ENCODE measurements at places on chromosomes 2 and 18.

- H3K36me3 ChIP-seq, result no peaks in the 10 kb centered on the region
- peak overlapping the region; percentile 27 for H3K27ac ChIP-seq
- H3K4me3 ChIP-seq, result no peak overlapping the region
- H3K27me3 ChIP-seq, result no peaks in the 10 kb centered on the region
These were observed 11.5 kb upstream of the KYNU start for GRCh38 chr2:142865924-142866323.

DNA sequence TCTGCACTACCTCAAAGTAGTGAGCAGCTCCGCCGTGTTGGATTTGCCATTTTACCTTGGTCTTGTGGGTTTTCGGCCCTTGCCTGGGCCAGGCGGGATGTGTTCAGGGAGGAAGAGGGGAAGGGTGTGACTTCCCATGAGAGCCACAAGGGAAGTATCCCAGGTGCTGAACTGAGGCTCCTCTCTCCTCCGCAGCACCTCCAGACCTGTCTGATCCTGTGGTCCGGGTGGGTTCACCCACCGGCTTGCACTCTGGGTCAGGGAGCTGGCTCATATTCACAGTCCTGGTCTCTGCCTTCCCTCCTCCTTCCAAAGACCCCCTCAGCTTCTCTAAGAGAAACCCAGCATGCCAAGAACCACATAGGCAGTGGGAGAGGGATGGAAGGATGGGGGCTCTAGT is 235.8 kb downstream of the SEPTIN10 start:
- no peaks in the 10 kb centered on the region for H3K27me3 ChIP-seq
- DNase-seq, result no peak
- peaks cover 9% of the 10 kb centered on the region for H3K4me1 ChIP-seq
- no peaks in the 10 kb centered on the region for H3K36me3 ChIP-seq
- no peak overlapping the region for H3K4me3 ChIP-seq

- H3K27ac ChIP-seq, result no peak overlapping the region
- no peaks in the 10 kb centered on the region for H3K27me3 ChIP-seq
- DNase-seq, result no peak
- H3K4me3 ChIP-seq, result no peak overlapping the region
These were observed 96.7 kb downstream of the PMAIP1 start for GRCh38 chr18:59996370-59996966.

DNA sequence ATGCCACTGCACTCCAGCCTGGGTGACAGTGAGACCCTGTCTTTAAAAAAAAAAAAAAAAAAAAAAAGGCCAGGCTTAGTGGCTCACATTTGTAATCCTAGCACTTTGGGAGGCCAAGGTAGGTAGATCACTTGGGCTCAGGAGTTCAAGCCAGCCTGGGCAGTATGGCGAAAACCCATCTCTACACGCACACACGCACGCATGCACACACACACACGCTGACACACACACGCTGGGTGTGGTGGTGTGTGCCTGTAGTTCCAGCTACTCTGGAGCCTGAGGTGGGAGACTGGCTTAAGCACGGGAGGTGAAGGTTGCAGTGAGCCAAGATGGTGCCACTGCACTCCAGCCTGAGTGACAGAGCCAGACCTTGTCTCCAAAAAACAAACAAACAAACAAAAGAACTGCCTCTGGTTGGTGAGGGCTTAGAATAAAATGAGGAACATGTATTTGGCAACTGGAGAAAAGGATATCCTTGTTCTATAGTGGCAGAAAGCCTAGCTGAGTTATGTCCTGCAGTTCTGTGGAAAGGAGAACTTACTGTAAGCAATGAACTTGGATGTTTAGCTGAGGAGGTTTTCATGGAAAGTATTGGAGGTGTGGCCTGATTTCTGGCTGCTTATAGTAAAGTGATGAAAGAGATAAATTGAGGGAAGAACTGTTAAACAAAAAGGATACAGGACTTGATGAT is 34.0 kb downstream of the HAT1 start:
- no peak overlapping the region for H3K4me3 ChIP-seq
- H3K4me1 ChIP-seq, result no peaks in the 10 kb centered on the region
- no peaks in the 10 kb centered on the region for H3K36me3 ChIP-seq
- no peak overlapping the region for H3K27ac ChIP-seq
- no peak for DNase-seq

- no peak for DNase-seq
- no peaks in the 10 kb centered on the region for H3K27me3 ChIP-seq
- H3K36me3 ChIP-seq, result no peaks in the 10 kb centered on the region
- H3K4me3 ChIP-seq, result no peak overlapping the region
- no peak overlapping the region for H3K27ac ChIP-seq
These were observed 99.5 kb downstream of the TMEM163 start for GRCh38 chr2:134619250-134619649.

DNA sequence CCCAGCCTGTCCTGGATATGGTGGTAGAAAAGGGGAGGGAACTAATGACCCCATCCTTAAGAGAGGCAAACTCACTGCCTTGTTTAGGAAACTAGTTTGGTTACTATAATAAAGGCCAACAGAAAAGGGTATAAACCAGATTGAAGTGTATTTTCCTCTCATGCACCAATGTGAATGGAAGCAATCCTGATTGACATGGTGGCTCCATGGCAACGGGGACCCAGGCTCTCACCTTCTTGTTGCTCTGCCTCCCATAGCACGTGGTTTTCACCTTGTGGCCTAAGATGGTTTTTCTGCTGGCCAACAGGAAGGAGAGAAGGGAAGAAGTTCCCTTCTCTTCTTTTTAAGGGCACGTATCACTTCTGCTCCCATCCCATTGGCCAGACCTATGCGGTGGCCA is 67.3 kb upstream of the NRP2 start:
- DNase-seq, result no peak
- no peaks in the 10 kb centered on the region for H3K36me3 ChIP-seq
- no peak overlapping the region for H3K27ac ChIP-seq
- no peaks in the 10 kb centered on the region for H3K4me1 ChIP-seq

GRCh38 chr2:100140582-100140981 is 1.8 kb downstream of the AFF3 start:
- H3K4me3 ChIP-seq, result no peak overlapping the region
- H3K27me3 ChIP-seq, result no peaks in the 10 kb centered on the region
- no peak for DNase-seq
- H3K27ac ChIP-seq, result no peak overlapping the region
- H3K4me1 ChIP-seq, result no peaks in the 10 kb centered on the region

GRCh38 chr2:86078774-86079545 is 26.7 kb downstream of the POLR1A start:
- no peaks in the 10 kb centered on the region for H3K27me3 ChIP-seq
- peaks cover 17% of the 10 kb centered on the region for H3K4me1 ChIP-seq
- no peak overlapping the region for H3K4me3 ChIP-seq
- DNase-seq, result no peak

DNA sequence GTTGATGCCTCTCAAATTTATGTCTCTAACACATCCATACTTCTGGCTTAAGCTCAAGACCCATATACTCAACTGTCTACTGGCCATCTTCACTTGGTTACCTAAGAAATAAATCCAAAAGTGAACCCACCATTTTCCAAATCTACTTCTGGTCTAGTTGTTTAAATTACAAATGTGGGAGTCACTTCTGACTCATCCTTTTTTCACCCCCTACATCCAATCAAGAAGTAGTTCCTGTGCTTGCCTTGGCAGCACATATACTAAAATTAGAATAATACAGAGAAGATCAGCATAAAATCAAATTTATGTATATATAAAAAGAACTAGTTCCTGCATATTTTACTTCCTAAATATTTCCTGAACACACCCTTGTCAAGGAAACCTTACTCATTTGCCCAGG is 53.6 kb downstream of the STRN start:
- H3K4me3 ChIP-seq, result no peak overlapping the region
- no peak for DNase-seq
- no peak overlapping the region for H3K27ac ChIP-seq
- H3K27me3 ChIP-seq, result no peaks in the 10 kb centered on the region
- H3K36me3 ChIP-seq, result no peaks in the 10 kb centered on the region
- H3K4me1 ChIP-seq, result no peaks in the 10 kb centered on the region

GRCh38 chr2:146874260-146874658 is 970.6 kb upstream of the ACVR2A start:
- H3K27me3 ChIP-seq, result no peaks in the 10 kb centered on the region
- H3K36me3 ChIP-seq, result no peaks in the 10 kb centered on the region
- H3K27ac ChIP-seq, result no peak overlapping the region
- H3K4me3 ChIP-seq, result no peak overlapping the region
- no peak for DNase-seq

DNA sequence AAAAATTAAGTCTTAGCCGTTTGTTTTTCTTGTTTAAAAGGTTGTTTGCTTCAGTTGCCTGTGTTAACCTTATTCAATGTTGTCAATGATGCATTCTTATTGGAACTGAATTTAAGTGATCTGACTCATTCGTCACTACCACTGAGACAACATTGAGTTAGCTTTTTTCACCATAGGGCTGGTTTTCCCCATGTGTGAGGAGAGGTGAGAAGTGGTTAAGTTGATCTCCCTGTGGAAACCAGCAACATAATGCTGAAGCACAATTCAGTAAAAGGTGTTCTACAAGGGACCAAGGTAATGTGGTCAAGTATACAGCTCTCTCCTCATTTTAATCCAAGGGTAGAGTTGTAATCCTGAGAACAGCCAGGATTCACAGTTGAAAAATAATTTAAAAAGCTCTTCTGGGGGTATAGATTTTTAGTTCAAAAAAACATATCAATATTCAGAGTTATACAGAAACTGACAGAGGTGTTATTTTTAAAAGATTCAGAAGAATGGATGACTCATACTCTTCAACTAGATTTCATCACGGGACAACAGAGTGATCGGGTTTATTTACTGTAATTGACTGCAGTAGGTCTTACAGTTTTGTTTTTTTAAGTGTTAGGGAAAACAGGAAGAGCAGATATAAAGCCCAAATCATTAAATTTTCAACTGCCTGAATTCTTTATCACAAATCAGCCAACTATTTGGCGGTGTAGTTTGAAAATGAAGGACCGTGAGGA is 12.6 kb downstream of the NOP58 start:
- H3K4me3 ChIP-seq, result no peak overlapping the region
- no peaks in the 10 kb centered on the region for H3K27me3 ChIP-seq
- peaks cover 6% of the 10 kb centered on the region for H3K4me1 ChIP-seq

- no peaks in the 10 kb centered on the region for H3K27me3 ChIP-seq
- DNase-seq, result no peak
- H3K27ac ChIP-seq, result no peak overlapping the region
- no peaks in the 10 kb centered on the region for H3K4me1 ChIP-seq
- H3K4me3 ChIP-seq, result no peak overlapping the region
- H3K36me3 ChIP-seq, result no peaks in the 10 kb centered on the region
These were observed 42.0 kb upstream of the LTBP1 start for GRCh38 chr2:32904751-32905150.

GRCh38 chr2:100940240-100940639 is 61.8 kb upstream of the RPL31 start:
- H3K27ac ChIP-seq, result no peak overlapping the region
- no peaks in the 10 kb centered on the region for H3K4me1 ChIP-seq
- no peaks in the 10 kb centered on the region for H3K27me3 ChIP-seq
- H3K36me3 ChIP-seq, result no peaks in the 10 kb centered on the region
- DNase-seq, result no peak
- H3K4me3 ChIP-seq, result no peak overlapping the region

DNA sequence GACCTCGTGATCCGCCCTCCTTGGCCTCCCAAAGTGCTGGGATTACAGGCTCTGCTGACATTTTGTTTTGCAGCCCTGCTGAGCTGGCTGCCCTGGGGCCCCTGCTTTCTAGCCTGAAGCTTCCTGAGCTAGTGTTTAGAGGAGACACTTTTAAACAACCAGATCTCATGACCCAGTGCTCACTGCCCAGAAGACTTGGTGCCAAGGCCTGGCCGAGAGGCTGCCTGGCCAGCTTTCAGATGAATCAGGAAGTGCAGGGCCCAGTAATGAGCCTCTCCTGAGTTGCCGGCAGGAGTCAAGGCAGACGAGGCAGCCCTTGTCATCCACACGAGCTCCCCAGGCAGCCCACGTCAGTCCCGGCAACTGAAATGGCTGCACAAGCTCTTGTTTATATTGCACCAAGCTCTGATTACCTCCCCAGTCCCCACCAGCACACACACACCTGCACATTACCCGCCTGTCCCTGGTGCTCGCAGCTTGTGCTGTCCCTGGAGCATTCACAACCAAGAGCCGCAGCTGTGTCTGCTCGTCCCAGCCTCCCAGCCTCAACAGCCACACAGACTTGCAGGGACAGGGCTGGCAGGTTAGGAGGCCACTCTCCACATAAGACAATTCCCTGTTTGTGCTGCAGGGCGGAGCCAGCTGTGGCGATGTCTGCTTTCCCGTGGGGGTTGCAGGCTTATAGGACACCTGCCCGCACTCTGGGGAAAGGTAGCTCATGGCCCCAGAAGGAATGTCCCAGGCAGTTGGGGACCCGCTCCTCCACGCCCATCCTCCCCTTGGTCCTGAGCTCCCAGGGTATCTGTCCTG is 331.2 kb upstream of the MYT1L start:
- no peak for DNase-seq
- peaks cover 18% of the 10 kb centered on the region for H3K4me1 ChIP-seq
- no peaks in the 10 kb centered on the region for H3K27me3 ChIP-seq
- no peak overlapping the region for H3K27ac ChIP-seq
- H3K36me3 ChIP-seq, result no peaks in the 10 kb centered on the region

DNA sequence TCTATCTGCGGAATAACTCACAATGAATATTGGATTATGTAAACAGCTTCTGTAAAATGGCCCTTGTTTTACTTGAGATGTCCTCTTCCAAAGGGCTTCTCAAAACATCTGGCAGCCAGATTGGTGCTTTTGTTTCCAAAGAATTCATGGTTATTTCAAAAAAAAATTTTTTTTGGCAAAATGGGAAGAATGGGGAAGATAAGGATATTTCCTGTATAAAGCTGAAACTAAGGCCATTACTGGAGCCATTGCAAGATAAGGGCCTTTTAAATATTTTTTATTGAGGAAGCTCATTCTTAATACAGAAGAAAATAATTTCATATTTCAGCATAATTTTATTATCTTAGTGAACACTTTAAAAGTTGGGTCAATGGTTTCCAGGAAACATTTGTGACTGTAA is 259.1 kb downstream of the GALNT13 start:
- no peaks in the 10 kb centered on the region for H3K36me3 ChIP-seq
- no peaks in the 10 kb centered on the region for H3K4me1 ChIP-seq
- no peaks in the 10 kb centered on the region for H3K27me3 ChIP-seq
- H3K4me3 ChIP-seq, result no peak overlapping the region

DNA sequence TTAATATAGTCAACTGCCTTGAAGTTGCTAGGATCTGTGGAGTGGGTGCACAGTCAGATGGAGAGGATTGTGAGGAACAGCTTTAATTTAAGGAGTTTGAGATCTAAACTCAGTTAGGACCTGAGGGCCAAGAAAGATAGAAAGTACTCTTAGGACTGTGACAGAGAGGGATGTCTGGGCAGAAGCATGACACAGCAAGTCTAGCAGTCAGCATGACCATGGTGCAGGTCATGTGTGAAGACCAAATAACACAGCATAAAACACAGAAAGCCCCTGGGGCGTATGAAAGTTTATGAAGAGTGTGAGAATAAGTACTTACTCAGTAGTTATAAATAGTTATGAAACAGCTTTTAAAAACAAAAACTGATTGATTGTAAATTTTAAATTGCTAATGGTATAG is 107.2 kb downstream of the GALNT1 start:
- H3K4me1 ChIP-seq, result no peaks in the 10 kb centered on the region
- no peak for DNase-seq
- H3K27ac ChIP-seq, result no peak overlapping the region
- no peak overlapping the region for H3K4me3 ChIP-seq
- H3K36me3 ChIP-seq, result no peaks in the 10 kb centered on the region

Data from vagina (tissue), 2 donors.